ENCODE measurements at places on chromosomes 1 and 21. TPM values are rescaled to one million over a fixed set of nuclear protein-coding genes. Genes with fewer than 3 reads are reported as not detected.

Gene ABCA4
- 2.5 TPM for total RNA-seq

Gene FCRL2
- total RNA-seq, result not detected

Gene PPP1R15B
- 14.4 TPM for total RNA-seq

Gene FOXE3
- total RNA-seq, result not detected

Gene PTGS2
- total RNA-seq, result 38.2 TPM

Gene WNT3A
- total RNA-seq, result not detected

Gene ADCY10
- 0.19 TPM for total RNA-seq

Measured in regular cardiac myocyte (primary cell).